ENCODE measurements at places on chromosomes 13 and 19.

GRCh38 chr13:98083936-98084335, 59.0 kb upstream of the FARP1 start:
- DNase-seq: no peak

DNA sequence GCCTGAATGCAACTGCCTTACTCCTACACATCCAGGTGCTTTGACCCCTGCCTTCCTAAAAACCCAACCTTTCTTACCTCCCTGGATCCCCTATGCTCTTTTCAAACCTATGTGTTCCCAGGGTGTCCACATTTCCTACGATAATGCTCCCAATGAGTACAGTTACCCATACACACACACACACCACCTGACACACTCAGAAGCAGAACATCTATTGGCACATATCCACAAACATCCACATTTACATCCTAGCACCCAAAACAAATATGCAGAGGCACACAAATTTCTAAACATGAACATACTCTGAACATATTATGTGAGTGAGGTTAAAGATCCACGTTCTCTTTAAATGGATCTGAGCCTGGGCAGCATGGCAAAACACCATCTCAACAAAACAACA, 22.4 kb upstream of the PLAUR start:
- no peak for DNase-seq

DNA sequence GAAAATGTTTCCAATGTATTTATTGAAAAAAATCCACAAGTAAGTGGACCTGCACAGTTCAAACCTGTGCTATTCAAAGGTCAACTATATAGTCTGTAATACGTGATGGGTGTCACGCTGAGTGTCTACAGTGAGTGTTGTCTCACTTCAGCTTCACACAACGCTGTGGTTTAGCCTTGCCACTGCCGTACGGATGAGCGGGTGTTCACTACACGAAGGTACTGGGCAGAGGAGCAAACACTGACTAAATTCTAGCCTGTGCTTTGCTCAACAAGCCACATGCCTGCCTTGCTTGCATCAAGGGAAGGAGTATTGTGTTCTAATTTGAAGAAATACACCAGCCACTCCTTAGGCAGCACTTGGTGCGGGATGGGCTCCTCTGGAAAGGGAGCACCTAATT, 3.4 kb upstream of the FFAR3 start:
- DNase-seq: no peak

- DNase-seq: no peak
Observed at GRCh38 chr19:41893899-41894298, 10.9 kb downstream of the ARHGEF1 start.

- no peak for DNase-seq
Observed at GRCh38 chr13:71359641-71360040, 507.4 kb downstream of the DACH1 start.

DNA sequence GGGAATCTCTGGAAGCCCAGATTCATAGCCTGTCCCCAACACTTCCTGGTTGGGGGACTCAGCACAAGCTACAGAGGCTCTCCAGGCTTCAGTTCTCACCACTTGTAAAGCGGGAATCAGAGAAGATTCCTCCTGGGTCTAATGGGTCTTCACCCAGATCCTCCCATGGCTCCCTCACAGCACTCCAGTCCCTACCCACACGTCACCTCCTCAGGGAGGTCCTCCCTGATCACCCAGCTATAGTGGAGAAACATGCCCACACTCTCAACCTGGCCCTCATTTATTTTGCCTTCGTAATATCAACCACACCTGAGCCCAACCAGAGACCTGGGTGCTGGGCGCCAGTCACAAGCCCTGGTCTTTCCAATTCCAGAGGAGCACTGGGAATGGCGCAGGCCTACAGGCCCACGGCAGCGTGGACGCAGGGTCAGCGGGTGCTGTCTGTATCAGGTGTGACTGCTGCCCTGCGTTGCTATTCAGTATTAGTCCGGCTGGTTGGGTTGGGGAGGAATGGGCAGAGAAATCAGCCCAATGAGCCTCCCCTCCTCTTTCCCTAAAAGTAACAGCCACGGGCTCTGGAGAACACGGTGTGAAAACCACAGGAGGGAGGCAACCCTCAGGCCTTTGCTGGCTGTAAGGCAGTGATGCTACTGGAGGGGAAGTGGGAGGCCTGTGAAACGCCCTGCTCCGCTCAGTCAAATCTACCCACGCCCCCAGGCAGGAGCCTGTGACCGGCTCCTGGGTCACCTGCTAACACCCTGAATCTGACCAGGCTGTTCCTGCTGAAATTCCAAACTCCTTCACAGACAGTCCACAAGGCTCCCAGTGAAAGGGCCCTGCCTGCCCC, 5.2 kb downstream of the AKT2 start:
- peak; percentile 12 for DNase-seq

DNA sequence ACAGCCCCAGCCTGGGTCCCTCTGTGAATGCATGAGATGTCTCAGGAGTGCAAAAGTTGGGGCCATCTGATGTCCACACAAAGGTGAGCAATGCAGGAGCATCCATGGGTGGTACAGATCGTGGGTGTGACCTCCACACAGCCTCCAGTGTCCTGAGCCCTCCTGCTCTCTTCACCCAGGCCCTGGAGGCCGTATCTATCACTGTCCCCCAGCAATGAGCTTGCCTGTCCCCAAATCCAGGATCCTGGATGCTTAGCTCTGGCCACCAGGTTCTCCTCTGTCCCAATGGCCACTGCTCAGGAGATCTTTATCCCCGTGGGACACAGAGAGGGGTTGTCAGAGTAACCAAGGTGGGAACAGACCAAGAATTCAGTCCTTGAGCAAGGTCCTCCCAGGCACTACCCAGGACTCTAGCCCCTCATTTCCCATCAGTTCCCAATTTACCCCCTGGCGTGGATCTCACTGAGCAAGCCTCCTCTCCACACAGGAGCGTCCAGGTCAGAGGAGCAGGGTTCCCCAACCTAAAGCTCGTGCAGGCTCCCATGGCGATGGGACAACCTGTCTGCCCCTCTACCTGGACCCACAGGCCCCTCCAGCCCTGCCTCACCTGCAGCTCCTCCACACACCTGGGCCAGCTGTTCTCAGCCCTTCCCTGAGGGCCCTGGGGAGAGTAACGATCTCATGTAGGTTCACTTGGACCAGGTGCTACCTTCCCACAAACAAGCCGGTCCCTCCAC, 11.3 kb downstream of the CEACAM21 start:
- DNase-seq: no peak

GRCh38 chr13:32989942-32990341, 26.3 kb upstream of the KL start:
- DNase-seq: no peak

DNA sequence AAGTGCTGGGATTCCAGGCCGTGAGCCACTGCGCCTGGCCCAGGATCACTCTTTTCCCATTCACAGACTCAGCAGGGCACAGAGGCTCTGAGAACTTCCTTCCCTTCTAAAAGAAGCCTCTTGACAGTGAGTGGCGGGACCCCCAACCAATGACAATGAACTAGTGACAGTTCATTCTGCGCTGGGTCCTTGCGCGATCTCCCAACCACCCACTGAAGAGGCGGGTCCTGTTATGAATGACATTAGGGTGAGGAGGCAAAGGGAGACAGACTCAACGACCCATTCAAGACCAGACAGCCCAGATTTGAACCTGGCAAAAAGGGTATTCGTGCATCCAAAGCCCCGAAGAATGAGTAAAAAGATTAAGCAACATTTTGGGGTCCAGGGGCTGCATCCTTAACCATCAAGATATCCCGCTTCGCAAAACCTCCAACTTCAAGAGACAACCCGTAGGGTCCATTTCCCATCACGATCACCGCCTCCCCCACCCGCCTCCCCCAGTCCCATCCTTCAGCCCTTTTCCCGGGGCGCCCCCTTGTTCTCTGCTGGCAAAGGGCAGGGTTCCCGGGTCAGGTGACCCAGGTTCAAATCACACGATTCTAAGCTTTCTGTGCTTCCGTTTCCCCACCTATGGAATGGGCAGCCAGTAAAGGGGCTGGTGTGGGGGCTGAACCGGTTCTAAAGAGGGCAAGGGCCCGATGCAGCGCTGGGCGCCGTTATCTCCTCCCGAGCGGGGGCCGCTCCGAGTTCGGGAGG, 719 bp downstream of the SUGP2 start:
- DNase-seq: peak; percentile 94

DNA sequence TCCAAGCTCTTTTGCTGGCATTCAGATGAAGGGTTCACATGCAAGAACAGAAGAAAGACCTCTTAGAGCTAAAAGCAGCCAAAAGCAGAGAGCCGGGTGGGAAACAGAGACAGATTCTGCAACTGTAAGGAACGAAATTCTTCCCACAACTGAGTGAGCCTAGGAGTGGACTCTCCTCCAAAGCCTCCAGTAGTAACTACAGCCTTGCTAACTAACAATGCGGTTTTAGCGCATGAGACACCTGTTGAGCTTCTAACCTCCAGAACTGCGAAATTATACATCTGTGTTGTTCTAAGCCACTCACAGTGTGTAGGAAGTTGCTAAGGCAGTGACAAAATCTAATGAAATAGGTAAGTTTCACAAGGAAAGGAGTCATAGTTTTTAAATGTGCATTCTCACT, 98.1 kb upstream of the SLITRK1 start:
- no peak for DNase-seq

Data from G401 (cell line).